ENCODE measurements at places on chromosomes 2 and 18.
A peak's percentile ranks its signal among the peaks of the same experiment; 100 is the strongest.

- DNase-seq: no peak
These were observed 308.5 kb downstream of the NRXN1 start for GRCh38 chr2:50723286-50723938.

- DNase-seq: no peak
These were observed 1.5 kb downstream of the CREB1 start for GRCh38 chr2:207531032-207531952.

- DNase-seq: no peak
These were observed 286.7 kb downstream of the EXOC6B start for GRCh38 chr2:72539071-72539552.

DNA sequence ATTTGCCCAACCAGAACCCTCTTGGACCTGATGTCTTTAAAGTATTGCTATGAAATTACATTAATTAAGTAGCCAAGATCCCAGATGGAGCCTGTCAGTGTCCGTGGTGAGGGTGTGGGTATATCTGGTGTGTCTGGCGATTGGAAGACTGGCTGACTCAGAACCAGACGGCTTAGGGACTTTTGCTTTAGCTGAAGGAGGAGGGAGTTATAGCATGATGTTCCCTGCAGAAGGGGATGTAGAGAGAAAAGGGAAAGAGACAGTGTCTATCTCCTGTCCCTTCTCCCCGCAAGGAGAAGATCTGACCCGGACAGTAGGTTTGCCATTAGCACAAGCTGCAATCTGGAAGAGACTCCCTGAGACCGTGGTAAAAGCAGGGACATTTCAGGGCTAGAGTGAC, 60.6 kb downstream of the POU3F3 start:
- DNase-seq: no peak

- no peak for DNase-seq
These were observed 6.6 kb downstream of the YIPF4 start for GRCh38 chr2:32284321-32284720.

DNA sequence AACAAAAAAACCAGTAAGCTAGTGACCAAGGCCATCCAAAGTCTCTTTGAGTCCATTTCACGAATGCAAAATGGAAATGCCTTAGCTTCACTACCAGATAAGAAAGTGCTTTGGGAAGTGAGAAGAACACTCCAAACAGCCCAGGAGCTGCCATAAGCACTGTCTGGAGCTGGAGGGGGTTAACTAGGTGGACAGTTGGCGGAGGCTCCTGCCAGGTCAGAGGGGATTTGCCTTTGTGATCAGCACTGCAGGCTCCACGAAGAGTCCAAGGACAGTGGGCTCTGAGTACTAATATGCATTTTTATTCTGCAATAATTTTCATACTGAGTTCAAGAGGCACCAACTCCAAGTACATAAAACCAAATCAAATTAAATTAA, 233.3 kb upstream of the SMAD2 start:
- no peak for DNase-seq

DNA sequence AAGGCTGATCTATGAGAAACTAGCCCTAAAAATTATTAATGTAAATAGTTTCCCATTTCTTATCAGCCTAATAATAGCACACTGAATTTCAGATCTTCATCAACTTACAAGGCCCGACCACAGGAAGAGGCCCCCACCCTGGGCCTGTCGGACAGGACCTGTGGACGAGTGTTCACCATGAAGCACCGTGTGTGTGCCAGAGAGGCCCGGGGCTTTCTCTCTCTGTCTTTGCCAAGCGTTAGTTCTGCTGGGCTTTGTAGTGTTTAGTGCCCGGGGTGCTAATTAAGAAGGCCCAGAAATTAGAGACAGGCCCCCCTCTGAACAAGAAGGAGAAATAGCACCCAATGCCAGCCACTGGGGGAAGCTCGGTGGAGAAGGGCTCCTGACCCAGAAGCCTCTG, 265.7 kb downstream of the TWIST2 start:
- DNase-seq: no peak

- peak; percentile 85 for DNase-seq
These were observed 222.0 kb upstream of the CHAC2 start for GRCh38 chr2:53545604-53546003.

- DNase-seq: no peak
These were observed 762 bp upstream of the SPOPL start for GRCh38 chr2:138500592-138501424.

GRCh38 chr18:79305911-79306310, 89.8 kb upstream of the NFATC1 start:
- no peak for DNase-seq

GRCh38 chr18:75846321-75846720, 418.8 kb upstream of the SMIM21 start:
- no peak for DNase-seq

- no peak for DNase-seq
These were observed 80.9 kb upstream of the BCL2L11 start for GRCh38 chr2:111039628-111040383.

All from substantia nigra (tissue), 51 donors.